Hepatocyte (in vitro differentiated cells): ENCODE measurements at places on chromosomes 7 and 10. TPM values are rescaled to one million over a fixed set of nuclear protein-coding genes. Genes with fewer than 3 reads are reported as not detected.

- H3K36me3 ChIP-seq = no peaks in the 10 kb centered on the region
- no peak overlapping the region for H3K4me3 ChIP-seq
- H3K27ac ChIP-seq = peak overlapping the region; percentile 63
- H3K4me1 ChIP-seq = peaks cover 14% of the 10 kb centered on the region
- no peaks in the 10 kb centered on the region for H3K27me3 ChIP-seq
- peak; percentile 57 for DNase-seq
These were observed 30.9 kb downstream of the CDK1 start for GRCh38 chr10:60809157-60809556.

AOAH gene
- total RNA-seq = 2.4 and 5.4 TPM in 2 replicates

DNA sequence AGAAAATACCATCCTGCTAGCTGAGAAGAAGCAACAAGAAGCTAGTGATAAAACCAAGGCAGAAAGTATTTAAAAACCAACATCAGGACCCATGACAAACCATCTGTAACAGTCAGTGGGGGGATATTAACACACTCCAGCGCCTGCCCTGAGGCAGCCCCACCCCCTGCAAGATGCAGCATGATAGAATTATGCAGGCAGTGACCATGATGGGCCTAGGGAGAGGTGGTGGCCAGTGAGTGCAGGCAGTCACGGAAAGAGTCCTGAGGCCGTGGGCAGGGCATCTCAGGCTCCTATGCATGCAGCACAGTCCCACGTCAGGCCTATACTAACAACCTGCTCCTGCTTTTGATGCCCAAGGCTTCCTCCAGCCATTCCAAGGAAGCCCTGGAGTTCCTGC lies 686.9 kb downstream of the GRID1 start:
- H3K27me3 ChIP-seq = no peaks in the 10 kb centered on the region
- no peak overlapping the region for H3K4me3 ChIP-seq
- no peak overlapping the region for H3K27ac ChIP-seq
- no peaks in the 10 kb centered on the region for H3K36me3 ChIP-seq

GRCh38 chr7:37430171-37430570 lies 18.5 kb downstream of the ELMO1 start:
- H3K4me3 ChIP-seq = no peak overlapping the region
- H3K4me1 ChIP-seq = no peaks in the 10 kb centered on the region
- DNase-seq = no peak

- H3K27ac ChIP-seq = no peak overlapping the region
- no peaks in the 10 kb centered on the region for H3K36me3 ChIP-seq
- no peaks in the 10 kb centered on the region for H3K4me1 ChIP-seq
- DNase-seq = no peak
These were observed 627.9 kb downstream of the SDK1 start for GRCh38 chr7:3928727-3929515.

HTR5A gene
- not detected in 2 replicates for total RNA-seq

- no peak for DNase-seq
- H3K27me3 ChIP-seq = peaks cover 12% of the 10 kb centered on the region
- H3K4me1 ChIP-seq = peaks cover 14% of the 10 kb centered on the region
- no peaks in the 10 kb centered on the region for H3K36me3 ChIP-seq
These were observed 4.4 kb downstream of the PRKAR2B start for GRCh38 chr7:107048783-107049418.

DNA sequence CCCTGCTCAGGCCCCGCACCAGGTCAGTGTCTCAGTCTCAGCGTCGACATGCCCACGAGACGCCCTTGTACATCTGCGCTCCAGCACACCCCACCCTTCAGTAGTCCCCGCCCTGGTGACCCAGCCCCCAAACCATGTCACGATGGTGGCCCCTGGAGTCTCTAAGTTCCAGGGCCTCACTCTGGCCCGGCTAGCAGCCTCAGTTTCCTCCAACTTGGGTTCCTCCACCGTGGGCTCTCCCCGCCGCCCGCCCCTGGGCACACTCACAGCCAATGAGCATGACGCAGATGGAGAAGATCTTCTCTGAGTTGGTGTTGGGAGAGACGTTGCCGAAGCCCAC lies 27.0 kb downstream of the KCNH2 start:
- DNase-seq = no peak
- no peak overlapping the region for H3K27ac ChIP-seq
- no peaks in the 10 kb centered on the region for H3K27me3 ChIP-seq
- no peak overlapping the region for H3K4me3 ChIP-seq

DNA sequence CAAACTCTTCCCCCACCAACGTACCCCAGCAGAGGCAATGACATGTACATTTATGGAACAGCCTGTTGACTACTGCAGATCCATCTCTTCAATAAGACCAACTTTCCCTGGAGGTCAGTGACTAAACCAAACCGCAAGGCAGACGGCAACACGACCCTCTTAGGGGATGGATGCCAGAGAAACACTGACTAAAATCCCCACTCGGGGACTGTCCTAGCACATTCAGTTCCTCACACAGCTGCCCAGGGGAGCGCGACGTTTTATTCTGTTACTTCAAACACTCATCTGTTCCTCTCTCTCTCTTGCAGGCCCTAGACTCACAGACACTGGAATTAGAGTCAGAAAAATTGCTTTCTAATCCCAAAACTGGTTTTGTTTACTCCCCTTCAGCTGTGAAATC lies 146.5 kb upstream of the PRSS1 start:
- H3K27ac ChIP-seq = no peak overlapping the region
- H3K4me1 ChIP-seq = no peaks in the 10 kb centered on the region
- H3K4me3 ChIP-seq = no peak overlapping the region
- no peaks in the 10 kb centered on the region for H3K36me3 ChIP-seq
- DNase-seq = no peak

GRCh38 chr7:4851459-4852422 lies 10.1 kb downstream of the PAPOLB start:
- no peaks in the 10 kb centered on the region for H3K27me3 ChIP-seq
- no peak overlapping the region for H3K4me3 ChIP-seq
- no peaks in the 10 kb centered on the region for H3K36me3 ChIP-seq
- no peaks in the 10 kb centered on the region for H3K4me1 ChIP-seq
- H3K27ac ChIP-seq = no peak overlapping the region
- no peak for DNase-seq

PRPS1L1 gene
- not detected in 2 replicates for total RNA-seq

DNA sequence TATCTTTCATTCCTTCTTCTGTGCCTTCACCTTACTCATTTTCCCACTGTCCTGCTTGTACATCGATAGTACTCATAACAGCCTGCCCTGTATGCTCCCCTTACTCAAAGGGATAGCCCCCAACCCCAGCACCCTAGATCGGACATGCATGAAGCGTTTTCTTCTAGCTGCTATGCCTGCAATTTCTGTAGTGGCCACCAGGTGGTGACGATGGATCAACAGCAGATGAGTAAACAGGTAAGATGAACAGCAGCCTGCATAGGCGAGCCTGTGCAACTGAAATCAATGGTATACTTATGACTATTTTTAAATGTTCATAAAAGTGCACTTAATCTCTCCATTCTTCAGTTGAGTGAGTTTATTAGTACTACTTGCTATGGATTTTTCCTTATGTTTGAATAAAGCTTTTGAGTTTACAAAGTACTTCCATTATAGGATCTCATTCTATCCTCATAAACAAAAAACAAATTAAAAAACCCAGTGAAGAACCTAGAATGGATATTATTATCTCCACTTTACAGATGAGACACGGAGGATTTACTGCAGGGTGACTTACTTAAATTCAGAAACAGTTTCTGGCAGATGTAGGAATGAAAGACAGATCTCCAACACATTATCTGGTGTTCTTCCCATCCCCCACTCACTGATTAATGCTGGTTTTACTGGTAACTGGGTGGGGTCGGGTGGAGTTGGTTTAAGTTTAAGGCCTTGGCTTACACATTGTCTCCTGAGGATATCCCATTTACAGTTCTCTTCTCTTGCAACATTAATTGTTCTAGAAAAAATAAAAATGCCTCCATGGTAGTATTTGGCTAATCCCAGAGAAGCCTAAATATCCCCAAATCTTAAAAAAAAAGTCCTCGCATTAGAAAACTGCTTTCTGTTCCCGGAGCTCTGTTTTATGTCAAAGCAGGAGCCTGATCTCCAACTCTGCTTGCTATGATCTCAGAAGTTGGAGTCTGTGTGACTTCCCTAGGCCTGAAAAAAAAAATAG lies 222.1 kb downstream of the GLI3 start:
- H3K4me1 ChIP-seq = peaks cover 8% of the 10 kb centered on the region
- H3K36me3 ChIP-seq = no peaks in the 10 kb centered on the region
- peak; percentile 67 for DNase-seq
- peak overlapping the region; percentile 77 for H3K27ac ChIP-seq
- no peak overlapping the region for H3K4me3 ChIP-seq

- DNase-seq = peak; percentile 28
- no peaks in the 10 kb centered on the region for H3K4me1 ChIP-seq
- H3K4me3 ChIP-seq = peak within 1 kb of the TSS; percentile 87
- H3K36me3 ChIP-seq = no peaks in the 10 kb centered on the region
- H3K27me3 ChIP-seq = peaks cover 11% of the 10 kb centered on the region
These were observed at the start of gene KCND2 for GRCh38 chr7:120272701-120273475. TSS of gene KCND2 (plus strand) at chr7:120273175.

DNA sequence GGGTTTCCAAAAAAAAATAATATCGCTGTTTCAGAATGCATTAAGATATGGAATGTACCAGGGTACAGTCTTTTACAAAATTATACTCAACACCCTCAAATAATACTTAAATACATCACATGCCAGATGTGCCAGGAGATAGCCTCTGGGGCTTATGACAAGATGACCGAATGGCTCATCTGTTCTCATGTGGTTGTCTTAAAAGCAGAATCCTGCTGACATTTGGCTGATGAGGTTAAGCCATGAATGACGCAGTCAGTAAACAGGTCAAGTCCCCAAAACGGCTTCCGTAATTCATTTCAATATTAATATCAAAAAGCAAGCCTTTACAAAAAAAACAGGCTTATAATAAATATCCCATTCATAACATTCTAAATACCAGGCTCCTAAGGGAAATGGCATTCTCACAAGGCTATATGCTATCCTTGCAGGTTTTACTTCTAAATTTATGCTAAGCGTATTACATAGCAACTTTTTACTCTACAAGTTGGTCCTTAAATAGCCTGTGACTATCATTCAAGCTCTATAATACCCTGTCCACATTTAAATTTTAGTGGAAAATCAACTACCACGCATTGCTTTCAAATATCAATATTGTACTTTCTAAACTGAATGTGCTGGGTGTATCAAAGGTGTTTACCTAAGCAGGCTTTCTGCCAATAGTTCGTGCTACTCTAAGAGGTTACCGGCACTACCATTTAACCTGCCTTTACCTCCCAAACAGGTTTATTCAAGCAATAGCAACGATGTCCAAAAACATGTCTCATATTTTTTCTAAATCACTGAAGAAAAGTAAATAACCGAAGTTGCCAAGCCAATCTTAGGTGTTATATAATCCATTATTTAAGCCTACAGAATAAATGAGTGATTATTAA lies 15.6 kb downstream of the SMURF1 start:
- H3K4me3 ChIP-seq = no peak overlapping the region
- H3K27me3 ChIP-seq = no peaks in the 10 kb centered on the region
- DNase-seq = no peak

DNA sequence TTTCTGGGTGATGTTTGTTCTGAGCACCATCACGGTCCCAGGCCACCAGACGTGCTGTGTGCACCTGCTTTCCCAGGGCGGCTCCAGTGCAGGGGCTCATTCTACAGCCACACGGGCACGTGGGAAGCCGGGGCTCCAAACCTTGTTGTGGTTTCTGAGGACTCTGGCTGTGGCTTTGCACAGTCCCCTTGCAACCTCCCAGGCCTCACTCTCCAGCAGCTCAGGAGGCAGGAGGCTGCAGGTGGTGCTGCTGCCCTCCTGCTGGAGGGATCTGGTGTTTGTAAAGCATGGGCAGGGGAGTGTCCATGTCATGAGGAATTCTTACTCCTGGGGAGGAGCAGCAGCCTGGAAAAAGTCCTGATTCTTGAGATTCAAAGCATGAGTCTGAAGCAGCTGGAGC lies 54.3 kb downstream of the INSYN2A start:
- DNase-seq = no peak
- no peak overlapping the region for H3K4me3 ChIP-seq
- no peaks in the 10 kb centered on the region for H3K27me3 ChIP-seq
- H3K27ac ChIP-seq = no peak overlapping the region

ZNF365 gene
- total RNA-seq = 0.24 and 0.93 TPM in 2 replicates

GRCh38 chr10:10699427-10699826 lies 318.2 kb upstream of the CELF2 start:
- no peak overlapping the region for H3K27ac ChIP-seq
- no peaks in the 10 kb centered on the region for H3K4me1 ChIP-seq
- no peak for DNase-seq
- no peaks in the 10 kb centered on the region for H3K36me3 ChIP-seq
- no peak overlapping the region for H3K4me3 ChIP-seq
- no peaks in the 10 kb centered on the region for H3K27me3 ChIP-seq

SERPINE1 gene
- 81.8 and 98.2 TPM in 2 replicates for total RNA-seq

- no peak overlapping the region for H3K4me3 ChIP-seq
- no peaks in the 10 kb centered on the region for H3K27me3 ChIP-seq
- no peak for DNase-seq
- no peak overlapping the region for H3K27ac ChIP-seq
These were observed 15.3 kb downstream of the CALML3 start for GRCh38 chr10:5540080-5540479.

DNA sequence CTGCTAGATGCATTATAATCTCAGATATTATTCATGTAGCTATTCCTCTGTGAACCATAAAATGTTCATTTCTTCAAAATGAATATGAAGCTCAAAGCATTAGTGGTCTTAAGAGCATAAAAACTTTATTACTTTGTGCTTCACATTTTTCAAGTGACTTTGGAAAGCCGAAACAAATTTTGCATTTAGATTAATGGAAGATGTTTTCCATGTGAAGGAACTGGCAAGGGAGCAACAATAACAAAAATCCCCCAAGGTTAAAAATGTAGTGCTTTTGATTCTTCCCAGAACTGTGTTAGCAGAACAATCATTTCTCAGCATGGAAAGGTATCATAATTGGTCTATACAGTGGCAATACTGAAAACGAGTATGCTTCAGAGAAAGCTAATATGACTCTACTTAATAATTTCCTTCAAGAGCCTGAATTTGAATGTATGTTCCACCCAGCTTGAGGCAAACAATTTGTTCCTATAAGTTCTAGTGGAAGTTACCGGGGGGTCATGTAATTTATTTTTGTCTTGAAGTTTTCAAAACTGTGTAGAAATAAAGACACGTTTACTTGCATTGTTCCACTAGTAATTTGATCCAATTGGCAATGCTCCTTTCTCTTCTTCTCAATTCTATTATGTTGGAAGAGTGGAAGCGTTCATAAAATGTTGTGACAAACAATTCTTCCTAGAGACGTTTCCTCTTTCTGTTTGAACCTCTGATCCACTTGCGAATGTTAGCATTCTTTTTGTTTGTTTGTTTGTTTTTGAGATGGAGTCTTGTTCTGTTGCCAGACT lies 665.4 kb downstream of the AUTS2 start:
- H3K27ac ChIP-seq = no peak overlapping the region
- H3K4me3 ChIP-seq = no peak overlapping the region
- no peak for DNase-seq
